Large intestine (tissue), 12 donors: ENCODE measurements at places on chromosomes 6 and 20. TPM values are rescaled to one million over a fixed set of nuclear protein-coding genes. Genes with fewer than 3 reads are reported as not detected.

Gene HS3ST5
- polyA plus RNA-seq, result 2.4 TPM

Gene GMDS
- 58.9 TPM for polyA plus RNA-seq

Gene CST1
- not detected for polyA plus RNA-seq

Gene ARHGAP40
- not detected for polyA plus RNA-seq

Gene TRIM10
- 6.6 TPM for polyA plus RNA-seq

Gene PNPLA1
- polyA plus RNA-seq, result 3.3 TPM

Gene DOK5
- 3.0 TPM for polyA plus RNA-seq

Gene SHLD1
- polyA plus RNA-seq, result 14.6 TPM

Gene LKAAEAR1
- polyA plus RNA-seq, result 0.19 TPM

Gene RCAN2
- 4.7 TPM for polyA plus RNA-seq

Gene HTR1E
- 0.07 TPM for polyA plus RNA-seq

Gene RSPO3
- 4.8 TPM for polyA plus RNA-seq

Gene RAET1L
- polyA plus RNA-seq, result not detected

Gene MAP3K7
- polyA plus RNA-seq, result 31.8 TPM

Gene SCUBE3
- 3.3 TPM for polyA plus RNA-seq

Gene CLVS2
- 0.70 TPM for polyA plus RNA-seq
